ENCODE measurements at places on chromosomes 12 and 14.

- DNase-seq, result peak; percentile 13
Measured at GRCh38 chr14:23175823-23176222, 7.6 kb downstream of the SLC7A8 start.

GRCh38 chr14:31380106-31380505 is 40.2 kb downstream of the HEATR5A start:
- DNase-seq, result no peak

GRCh38 chr14:105355049-105355575 is 40.6 kb downstream of the PACS2 start:
- DNase-seq, result no peak

DNA sequence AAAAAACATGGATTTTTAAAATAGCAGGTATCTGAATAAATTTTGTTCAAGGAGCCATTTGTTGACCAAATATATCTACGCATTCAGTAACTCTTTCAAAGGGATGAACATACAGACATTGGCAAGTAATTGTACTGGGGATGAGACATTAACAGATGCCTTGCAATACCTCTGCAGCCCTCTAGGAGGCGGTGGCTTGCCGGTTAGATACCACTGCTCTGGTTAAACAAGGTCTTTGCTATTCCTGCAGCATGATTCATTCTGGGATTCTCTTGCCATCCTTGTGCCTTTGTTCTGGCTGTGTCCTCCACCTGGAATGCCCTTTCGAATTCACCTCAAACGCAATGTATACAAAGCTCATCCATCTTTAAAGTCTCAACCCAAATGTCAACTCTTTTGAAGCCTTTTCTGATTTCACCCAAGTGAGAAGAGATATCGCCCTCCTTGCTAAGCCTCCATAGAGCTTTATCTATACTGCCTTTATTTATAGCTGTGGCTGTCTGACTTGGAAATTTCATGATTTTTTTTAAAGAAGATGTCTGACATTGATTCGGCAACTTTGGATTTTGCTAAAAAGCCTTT is 131.0 kb upstream of the SRRM4 start:
- peak; percentile 54 for DNase-seq

- no peak for DNase-seq
Measured at GRCh38 chr14:51035611-51036192, 59.2 kb downstream of the TRIM9 start.

DNA sequence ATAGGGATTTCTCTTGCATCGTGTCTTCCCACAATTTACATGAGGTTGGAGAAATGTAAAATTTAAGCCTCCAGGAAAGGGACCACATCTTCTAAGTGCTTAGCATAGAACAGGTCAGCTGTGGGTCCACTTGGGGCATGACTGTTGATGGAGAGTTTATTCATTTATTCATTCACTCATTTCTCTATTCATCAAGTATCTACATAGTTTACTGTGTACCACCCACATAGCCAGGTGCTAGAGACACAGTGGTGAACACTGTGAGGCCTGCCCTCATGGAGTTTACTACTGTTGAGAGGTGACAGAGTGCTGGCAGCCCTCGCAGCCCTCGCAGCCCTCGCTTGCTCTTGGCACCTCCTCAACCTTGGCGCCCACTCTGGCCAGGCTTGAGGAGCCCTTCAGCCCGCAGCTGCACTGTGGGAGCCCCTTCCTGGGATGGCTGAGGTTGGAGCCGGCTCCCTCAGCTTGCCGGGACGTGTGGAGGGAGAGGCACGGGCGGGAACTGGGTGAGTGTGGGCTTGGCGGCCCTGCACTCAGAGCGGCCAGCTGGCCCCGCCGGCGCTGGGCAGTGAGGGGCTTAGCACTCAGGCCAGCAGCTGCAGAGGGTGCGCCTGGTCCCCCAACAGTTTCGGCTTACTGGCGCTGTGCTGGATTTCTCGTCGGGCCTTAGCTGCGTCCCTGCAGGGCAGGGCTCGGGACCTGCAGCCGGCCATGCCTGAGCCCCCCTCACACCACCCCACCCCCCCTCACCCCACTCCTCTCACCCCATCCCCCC is 1.7 kb upstream of the JPH4 start:
- peak; percentile 69 for DNase-seq

DNA sequence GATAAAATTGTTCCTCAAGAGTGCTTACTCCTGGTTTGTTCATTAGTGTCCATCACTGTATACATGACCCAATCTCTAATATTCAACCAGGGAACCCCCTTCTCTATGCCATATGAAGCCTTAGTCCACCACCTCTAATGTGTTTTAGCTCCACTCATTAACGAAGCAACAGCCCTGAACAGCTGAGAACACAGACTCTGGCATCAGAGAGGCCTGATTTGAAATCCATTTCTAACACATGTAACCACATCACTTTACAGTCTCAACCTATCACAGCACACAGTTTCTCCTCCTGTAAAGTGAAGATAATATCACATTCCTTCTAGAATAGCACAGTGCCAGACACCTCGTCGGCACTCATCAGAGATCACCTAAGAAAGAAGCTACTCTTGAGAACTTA is 64.3 kb downstream of the C2CD5 start:
- DNase-seq, result no peak

All from HT1080 (cell line).